SHP77 (cell line): ENCODE measurements at places on chromosomes 11 and 22.

GRCh38 chr11:112793416-112793815, 167.8 kb upstream of the NCAM1 start:
- DNase-seq: no peak

- DNase-seq: no peak
Measured at GRCh38 chr11:98771791-98772190, 249.0 kb upstream of the CNTN5 start.

- DNase-seq: no peak
Measured at GRCh38 chr11:112558691-112559090, 298.0 kb upstream of the PLET1 start.

- peak; percentile 14 for DNase-seq
Measured at GRCh38 chr11:33362051-33362910, 105.1 kb downstream of the HIPK3 start.

GRCh38 chr11:31337806-31338205, 31.7 kb downstream of the DCDC1 start:
- no peak for DNase-seq
